ENCODE measurements at places on chromosomes 6 and 20. TPM values are rescaled to one million over a fixed set of nuclear protein-coding genes. Genes with fewer than 3 reads are reported as not detected.

- no peak for DNase-seq
Measured at GRCh38 chr6:126913651-126914050, 204.8 kb upstream of the RSPO3 start.

GRCh38 chr20:45341939-45342854 lies 6.0 kb downstream of the SDC4 start:
- no peak for DNase-seq

- peak; percentile 64 for DNase-seq
Measured at GRCh38 chr6:17584241-17584803, 15.8 kb upstream of the FAM8A1 start.

DNA sequence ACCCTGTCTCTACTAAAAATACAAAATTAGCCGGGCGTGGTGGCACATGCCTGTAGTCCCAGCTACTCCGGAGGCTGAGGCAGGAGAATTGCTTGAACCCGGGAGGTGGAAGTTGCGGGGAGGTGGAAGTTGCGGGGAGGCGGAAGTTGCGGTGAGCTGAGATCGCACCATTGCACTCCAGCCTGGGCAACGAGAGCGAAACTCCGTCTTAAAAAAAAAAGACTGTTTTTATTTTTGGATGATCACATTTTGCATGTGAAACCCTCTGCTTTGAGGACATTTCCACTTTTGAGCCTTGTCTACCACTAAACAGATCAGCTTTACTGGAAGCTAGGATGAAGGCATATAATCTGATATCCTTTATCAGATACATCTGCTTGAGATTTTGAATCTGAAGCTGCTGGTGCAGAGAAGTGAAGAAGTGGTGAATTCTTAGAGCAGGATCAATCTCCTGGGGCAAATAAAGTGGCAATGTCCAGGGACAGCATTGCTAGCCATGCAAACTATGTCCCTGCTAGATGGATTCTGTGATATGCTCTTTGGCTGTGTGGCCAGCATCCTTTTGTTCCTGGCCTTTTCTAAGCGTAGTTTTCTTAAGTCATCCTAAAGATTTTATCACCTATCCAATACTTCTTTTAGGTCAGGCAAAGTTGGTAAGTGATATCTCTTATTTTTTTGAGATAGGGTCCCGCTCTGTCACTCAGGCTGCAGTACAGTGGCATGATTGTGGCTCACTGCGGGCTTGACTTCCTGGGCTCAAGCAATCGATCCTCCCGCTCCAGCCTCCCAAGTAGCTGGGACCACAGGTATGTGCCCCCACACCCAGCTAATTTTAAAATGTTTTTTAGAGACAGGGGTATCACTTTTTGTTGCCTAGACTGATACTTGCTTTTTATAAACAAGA lies 23.3 kb downstream of the RBL1 start:
- DNase-seq: no peak

GRCh38 chr6:41896281-41896680 lies 1.1 kb upstream of the USP49 start:
- DNase-seq: no peak

DNA sequence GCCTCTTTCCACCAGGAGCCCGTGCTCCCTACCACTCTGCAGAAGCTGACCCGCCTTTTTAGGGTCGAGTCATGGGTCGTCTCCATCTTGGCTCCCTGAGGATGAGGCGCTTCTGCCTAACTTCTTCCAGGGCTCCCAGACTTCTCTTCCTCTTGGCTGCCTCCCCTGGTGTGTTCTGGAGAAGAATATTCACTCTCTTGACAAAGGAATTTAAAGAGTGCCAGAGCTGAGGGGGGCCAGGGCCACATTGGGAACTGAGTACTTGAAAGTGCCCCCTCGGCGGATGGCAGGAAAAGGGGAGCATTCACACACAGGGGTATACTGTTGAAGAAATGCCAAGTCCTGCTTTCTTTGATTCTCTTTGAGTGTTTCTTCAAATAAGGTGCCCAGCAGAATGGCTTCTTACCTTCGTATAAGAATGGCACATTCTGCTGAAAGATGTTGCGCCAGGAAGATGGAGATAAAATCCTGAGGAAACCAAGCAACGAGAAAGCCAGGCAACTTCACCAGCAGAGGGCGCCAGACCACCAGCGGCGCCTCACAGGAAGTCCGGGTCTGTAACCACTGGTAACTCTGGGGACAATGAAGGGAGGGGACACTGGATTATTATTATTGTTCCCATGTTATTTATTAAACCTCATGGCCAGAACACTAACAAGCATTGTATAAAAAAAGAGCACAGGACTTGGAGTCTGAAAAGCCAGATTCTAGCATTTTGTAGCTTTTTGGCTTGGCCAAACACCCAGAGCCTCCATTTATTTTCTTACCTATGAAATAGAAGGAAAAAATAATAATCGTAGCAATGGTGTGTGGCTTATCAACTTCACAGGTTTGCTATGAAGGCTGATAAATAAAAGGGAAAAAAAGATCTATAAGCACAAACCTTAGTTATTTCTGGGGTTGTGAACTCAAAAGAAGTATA lies 176.7 kb downstream of the HACE1 start:
- no peak for DNase-seq

DNA sequence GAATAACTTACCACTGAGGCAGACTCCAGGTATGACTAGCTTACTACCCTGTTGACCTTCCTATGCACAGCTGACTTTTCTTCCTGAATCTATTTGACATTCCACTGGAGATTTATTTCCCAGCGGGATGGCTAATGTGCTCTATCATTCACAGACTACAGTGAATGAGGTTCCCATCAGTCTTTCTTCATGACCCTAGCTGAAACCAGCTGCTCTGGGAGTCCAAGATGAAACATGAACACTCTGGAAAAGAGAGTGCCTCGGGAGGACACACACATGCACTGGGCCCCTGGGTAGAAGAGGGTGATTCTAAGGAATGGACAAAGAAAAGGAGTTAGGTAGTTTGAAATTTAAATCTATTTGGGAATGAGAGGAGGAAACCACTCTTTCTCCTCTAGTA lies 82.6 kb upstream of the DST start:
- DNase-seq: no peak

DNA sequence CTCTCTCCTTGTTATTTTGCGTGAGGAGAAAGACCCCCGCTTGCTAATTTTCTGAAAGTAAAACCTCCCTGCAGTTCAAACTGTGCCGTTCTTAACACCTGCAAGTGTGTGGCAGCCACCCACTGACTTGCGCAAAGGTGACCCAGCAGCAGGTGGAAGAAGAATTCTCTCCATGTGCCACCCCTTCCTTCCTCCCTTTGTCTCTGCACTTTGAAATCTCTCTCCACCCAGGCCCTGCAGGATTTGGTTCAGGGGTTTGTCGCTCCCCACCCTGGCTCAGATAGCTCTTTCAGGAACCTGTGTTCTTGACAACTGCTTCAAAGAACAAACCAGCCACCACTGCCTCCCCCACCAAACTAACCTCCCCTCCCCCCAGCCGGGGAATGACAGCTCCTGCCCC lies 41.4 kb downstream of the ZNF831 start:
- DNase-seq: no peak

DNA sequence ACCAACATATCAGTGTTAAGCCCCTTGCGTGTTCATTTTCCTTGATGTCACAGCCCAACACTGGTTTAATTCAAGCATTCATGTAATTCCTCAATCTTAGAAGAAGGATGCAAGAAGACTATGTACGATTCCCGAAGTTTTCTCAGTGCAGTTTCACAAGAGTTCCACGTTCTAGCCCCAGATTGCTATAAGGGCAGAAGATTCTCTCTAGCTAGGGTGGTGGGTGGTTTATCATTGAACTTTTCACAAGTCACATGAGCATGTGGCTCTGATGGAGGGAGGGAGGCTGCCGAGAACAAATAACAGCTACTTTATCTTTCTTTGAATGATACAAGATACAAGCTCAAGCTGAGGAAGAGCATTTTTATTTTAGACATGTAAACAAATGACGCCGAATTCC lies 71.9 kb upstream of the NHSL1 start:
- no peak for DNase-seq

GRCh38 chr6:94133106-94133505 lies 713.7 kb upstream of the EPHA7 start:
- no peak for DNase-seq

GRCh38 chr6:4157506-4157905 lies 22.1 kb upstream of the ECI2 start:
- DNase-seq: no peak

Gene DEFB113
- not detected for polyA plus RNA-seq

DNA sequence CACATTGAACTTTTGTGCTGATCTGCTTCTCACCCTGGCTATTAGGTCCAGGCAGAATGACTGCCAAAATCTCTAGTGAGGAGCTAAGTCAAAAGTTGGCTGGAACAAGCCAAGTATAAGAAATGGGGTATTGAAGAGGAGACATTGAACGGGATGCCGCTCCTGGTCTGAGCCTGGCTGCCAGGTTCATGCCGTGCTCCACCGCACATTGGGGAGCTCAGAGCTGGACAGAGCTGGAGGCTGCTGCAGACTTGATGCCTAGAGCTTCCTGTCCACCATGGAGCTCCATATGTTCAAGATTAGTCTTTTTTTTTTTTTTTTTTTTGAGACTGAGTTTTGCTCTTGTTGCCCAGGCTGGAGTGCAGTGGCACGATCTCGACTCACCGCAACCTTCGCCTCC lies 4.1 kb upstream of the IFT52 start:
- no peak for DNase-seq

- DNase-seq: no peak
Measured at GRCh38 chr6:39369987-39370386, 47.5 kb upstream of the KCNK16 start.

Gene GPLD1
- 1.6 TPM for polyA plus RNA-seq

- DNase-seq: no peak
Measured at GRCh38 chr20:13684566-13685222, 46.0 kb upstream of the TASP1 start.

Gene TMEM200A
- 9.5 TPM for polyA plus RNA-seq

Measured in urinary bladder (tissue), 4 donors.